NCI-H1048 (cell line): ENCODE measurements at places on chromosomes 11 and 22.

- no peak for DNase-seq
These were observed 1.7 kb upstream of the CD81 start for GRCh38 chr11:2375341-2375853.

- DNase-seq, result no peak
These were observed 212.8 kb downstream of the DSCAML1 start for GRCh38 chr11:117584056-117584830.

DNA sequence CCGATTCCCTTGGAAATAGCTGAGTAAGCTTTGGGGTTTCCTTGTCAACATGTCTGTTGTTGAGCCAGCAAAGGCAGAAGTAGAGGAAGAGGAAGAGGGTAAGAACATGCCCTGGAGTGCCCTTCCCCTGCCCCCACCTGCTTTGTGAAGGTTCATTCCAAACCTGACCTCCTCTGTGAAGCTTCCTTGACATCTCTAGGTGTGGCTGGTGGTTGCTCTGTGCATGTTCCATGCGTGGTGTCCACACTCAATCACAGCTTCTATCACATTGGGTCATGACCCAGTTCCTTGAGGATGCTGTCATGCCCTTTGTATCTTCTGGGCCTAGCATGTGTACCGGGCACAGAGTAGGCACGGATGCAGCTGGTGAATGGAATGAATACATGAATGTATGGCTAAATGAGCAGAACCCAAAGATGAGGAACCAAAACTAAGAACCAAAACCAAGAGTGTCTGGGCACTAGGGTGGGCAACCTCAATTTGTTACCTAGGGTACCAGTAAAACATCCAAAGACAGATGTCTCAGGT is 23.7 kb upstream of the FXYD6 start:
- no peak for DNase-seq

DNA sequence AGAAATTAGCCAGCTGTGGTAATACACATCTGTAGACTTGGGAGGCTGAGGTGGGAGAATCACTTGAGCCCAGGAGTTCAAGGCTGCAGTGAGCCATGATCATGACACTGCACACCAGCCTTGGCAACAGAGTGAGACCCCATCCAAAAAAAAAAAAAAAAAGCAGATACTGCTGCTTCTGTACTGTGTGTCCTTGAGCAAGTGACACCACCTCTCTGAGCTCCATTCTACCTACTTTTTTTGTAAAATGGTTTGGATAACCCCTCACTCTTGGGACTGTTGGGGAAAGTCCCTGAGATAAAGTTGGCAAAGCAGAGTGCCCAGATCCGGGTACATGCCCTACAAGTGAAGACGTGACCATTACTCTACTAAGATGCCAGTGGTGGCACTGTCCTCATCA is 2.7 kb downstream of the SEC14L3 start:
- DNase-seq, result no peak

DNA sequence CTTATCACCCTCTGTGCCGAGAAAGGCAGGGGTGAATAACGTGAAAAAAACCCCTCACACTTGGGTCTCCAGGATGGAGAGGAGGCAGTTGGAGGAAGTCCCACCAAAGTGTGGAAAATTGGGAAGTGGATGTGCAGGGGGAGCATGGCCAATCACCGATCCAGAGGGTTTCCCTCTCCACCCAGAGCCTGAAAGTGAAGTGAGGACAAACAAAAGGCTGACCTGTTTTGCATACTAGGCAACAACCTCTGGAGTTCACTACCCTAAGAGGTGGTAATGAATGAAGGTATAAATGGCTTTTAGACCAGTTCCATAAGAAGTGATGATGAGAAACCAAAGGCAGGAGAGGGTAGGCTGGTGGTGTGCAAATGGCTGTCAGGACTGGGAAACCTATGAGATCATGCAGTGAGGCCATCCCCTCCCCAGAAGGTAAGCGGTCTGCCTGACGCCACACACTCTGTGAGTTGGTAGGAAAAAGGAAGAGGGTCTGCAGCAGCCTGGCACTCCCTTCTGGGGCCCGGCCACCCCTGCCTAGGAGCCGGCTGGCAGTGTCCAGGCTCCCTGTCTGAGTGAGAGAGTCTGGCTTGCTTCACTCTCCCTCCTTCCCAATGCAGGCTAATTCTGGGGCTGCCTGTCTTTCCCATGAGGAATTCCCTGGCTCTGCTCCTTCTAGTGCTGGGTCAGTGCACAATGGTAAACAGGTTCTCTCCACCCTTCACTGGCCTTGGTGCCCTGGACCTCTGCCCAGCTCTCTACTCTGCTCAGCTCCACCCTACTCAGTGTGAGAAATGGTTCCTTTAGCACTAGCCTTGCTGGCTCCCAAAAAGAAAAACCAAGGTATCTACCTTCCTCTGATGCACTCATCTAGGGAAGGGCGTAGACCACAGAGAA is 15.6 kb downstream of the TBC1D10A start:
- DNase-seq, result no peak

GRCh38 chr11:83713708-83714107 is 427.5 kb upstream of the CCDC90B start:
- DNase-seq, result no peak

- no peak for DNase-seq
These were observed 85.0 kb upstream of the CLPB start for GRCh38 chr11:72519220-72519881.

DNA sequence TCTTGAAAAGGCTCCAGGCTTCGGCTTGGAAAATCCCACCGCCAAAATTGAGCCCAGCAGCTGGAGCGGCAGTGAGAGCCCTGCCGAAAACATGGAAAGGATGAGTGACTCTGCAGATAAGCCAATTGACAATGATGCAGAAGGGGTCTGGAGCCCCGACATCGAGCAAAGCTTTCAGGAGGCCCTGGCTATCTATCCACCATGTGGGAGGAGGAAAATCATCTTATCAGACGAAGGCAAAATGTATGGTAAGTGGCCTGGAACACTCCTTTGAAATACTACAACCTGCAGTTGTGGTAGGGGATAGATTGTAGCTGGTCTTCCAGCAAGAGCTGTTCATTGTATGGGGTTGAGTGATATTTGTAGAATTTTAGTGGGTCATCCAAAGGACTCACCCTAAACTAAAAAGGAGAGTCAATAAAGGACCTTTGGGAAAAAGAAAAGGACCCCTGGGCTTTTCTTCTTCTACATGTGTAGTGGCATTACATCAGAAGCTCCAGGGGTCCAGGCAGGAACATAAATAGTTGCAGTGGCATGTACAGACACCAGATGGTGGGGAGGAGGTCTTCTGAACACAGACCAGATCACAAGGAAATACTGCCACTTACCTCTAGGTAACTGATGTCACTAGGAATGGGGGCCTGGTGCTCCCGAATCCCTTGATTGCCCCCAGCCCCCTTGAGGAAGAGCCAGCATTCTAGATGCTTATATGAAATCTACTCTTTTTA is 90.1 kb downstream of the TEAD1 start:
- no peak for DNase-seq

- DNase-seq, result no peak
These were observed 99.8 kb downstream of the CEP164 start for GRCh38 chr11:117427356-117427874.

DNA sequence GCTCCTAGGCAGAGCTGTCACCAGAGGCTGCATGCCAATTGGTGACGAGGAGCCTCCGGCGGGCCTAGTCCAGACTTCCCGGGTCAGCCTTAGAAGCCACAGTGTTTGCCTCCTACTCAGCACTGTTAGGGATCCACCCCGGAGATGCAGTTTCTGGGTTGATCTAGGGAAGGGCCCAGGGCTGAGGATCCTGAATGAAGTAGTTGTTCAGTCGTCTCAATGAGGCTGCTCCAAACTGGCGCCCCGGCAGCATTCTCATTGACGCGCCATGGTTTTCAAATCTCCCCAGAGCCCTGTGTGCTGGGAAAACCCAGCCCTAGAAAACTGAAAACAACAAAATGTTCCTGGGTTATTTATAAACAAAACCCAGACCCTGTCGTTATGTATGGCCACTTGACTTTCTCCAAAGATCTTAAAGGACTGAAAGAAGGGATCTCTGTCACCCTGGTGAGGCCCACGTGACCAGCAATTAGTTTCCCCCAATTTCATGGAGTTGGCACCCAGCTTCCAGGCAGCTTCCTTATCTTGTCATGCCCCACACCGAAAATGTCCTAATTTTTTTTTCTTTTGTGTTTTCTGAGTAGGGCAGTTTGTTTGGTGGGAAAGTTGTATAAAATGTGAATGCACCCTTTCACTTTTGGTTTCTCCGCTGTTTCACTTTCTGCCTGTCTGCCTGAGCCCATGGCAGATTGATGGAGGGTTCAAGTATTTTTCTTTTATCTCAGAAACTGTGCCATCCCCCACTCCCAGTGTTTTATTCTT is 2.0 kb upstream of the EHD1 start:
- no peak for DNase-seq

DNA sequence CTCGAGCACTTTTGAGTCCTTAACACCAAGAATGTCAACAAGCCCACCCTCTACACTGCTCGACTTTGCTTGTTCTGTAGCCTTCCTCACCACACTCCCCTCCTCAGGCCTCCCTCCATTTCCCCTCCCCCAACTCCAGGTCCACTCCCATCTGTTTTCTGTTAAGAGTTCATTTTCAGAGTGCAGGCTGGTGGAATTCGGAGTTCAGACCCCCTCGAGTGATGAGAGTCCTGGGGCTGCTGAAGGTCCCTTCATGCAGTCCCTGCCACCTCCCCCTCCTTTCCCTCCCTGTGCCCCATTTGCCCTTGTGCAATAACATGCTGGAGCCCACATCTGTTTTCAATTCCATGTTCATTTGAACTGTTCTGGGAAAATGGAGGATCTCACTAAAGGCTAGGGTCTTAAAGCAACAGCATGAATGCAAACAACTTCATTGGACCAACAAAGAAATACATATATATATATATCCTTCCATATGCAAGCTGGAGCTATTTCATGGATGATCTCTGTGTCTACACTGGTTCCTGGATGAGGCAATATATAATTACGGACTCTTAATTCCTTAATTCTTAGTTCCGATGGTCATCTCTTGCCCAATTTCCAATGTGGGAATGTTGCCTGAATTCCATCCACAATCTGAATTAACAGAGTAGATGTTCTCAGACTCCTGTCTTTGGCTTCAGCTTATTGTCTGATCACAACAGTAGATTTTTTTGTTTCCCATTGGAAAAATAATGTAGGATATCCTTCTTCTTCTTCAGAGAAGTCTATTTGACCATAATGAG is 340.4 kb downstream of the ETS1 start:
- no peak for DNase-seq

GRCh38 chr11:126149759-126150625 is 61.5 kb downstream of the RPUSD4 start:
- DNase-seq, result no peak

DNA sequence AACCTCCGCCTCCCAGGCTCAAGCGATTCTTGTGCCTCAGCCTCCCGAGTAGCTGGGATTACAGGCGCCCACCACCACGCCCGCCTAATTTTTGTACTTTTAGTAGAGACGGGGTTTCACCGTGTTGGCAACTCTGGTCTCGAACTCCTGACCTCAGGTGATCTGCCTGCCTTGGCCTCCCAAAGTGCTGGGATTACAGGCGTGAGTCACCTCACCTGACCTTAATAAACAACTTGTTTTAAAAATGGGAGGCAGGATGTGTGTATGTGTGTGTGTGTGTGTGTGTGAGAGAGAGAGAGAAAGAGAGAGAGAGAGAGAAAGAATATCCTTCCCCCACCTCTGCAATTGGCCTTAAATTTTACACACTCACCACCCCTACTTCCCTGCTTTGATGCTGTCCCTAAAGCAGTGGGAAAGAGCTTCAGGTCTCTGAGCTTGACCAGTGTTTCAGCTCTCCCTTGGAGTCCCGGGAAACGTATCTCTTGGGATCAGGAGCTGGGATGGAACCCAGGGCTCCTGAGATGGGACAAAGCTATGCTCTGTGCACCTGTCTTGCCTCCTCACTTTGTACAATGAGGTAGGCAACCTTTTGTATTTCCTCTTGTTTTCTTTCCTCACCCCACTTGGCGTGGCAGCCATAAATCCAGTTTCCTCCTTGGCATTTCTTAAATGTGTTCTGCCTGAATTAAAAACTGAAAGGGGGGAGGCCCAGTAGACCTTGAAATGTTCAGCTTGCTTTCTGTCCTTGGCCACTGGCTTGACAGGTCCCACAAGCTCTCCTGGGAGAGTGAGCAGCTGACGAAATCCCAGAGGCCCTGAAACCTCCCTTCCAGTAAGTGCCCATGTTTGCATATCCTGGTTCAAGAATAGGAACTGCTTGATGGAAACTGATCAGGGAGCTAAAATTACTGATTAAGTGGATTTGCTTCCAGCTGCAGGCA is 17.8 kb upstream of the XBP1 start:
- no peak for DNase-seq

DNA sequence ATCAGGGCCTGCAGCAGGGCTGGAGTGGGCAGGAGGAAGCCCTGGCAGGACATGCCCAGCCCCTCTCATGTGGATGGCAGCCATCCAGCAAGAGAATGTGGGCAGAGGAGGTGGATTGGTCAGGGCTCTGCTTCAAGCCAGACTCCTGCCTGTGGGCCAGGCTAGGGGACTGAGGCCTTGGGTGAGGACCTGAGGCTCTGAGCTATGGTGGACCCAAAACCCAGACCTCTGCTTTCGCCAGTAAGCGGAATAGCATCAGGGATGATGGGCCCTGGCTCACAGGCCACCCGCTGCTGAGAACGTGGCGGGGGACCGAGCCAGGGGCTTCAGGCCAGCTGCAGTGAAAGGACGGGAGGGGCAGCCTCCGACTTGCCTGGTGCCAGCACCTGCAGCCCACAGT is 57.4 kb downstream of the LINC01488 start:
- DNase-seq, result no peak

GRCh38 chr11:47071341-47071740 is 105.3 kb downstream of the ARFGAP2 start:
- DNase-seq, result no peak

DNA sequence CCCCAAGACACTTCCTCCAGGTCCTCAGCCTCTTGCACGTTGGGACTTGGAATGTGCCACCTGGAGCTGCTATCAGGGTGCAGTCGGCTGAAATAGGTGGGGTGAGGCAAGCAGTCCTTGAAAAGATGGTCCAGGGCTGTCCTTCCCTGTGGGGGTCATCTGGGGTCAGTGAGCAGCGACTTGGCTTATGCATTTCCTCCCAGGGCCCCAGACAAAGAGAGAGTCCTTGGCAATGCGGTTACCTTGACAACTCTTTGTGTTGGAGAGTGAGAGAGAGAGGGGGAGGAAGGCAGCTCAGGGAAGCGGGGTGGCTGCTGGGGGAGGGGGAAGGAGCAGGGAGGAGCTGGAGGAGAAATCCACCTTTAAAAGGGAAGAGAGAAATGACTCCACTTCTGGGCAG is 93.8 kb downstream of the MIAT start:
- DNase-seq, result no peak

DNA sequence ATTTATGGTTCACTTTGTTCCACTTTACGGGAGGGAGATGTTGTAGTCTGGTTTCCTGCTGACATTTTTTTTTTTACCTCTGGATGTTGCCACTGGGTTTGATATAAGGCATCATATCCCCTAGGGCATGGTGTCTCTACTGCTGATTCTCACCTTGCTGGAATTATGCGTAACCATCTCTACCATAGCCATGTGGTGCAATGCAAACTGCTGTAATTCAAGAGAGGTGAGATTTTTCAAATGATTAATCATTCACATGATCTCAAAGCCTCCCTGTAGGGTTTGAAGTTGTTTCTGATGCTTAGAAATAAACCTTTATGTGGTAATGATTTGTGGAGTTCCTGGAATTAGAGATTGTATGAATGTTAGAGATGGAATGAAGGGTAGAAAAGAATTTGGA is 13.0 kb downstream of the MS4A3 start:
- no peak for DNase-seq
